ENCODE measurements at places on chromosomes 11 and 22.

DNA sequence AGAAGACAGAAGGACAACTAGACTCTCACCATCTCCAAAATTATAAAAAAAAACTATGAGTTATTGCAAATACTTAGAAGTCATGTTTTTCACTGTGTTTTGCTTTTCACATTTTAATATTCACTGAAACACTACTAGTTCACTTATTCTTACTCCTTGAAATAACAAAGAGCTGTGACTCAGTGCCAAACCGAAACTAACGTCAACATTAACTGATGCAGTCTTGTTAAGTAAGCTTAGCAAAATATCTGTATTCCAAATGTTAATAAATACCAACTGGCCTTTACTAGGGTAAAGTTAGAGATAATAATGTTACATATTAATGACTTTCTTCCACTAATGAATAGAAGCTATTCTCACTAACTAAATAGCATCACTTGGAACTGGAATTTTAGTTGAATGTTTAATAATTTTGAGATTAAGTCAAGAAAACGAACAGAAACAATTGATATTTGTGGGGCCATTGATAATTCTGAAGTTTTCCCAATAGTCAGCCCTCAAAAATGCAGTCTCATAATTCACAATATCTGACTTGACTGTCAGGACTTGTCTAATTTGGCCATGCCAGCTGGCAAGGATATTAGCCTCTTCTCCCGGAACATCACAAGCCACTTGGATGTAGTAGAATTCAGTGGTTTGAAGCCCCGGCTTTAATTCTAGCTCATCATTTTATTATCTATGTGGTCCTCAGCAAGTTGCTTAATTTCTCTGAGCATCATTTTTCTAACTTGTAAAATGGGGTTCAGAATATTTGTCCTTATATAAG, 230.1 kb upstream of the DDI1 start:
- no peak for DNase-seq

GRCh38 chr11:44978274-44978960, 27.7 kb upstream of the TP53I11 start:
- DNase-seq: no peak

DNA sequence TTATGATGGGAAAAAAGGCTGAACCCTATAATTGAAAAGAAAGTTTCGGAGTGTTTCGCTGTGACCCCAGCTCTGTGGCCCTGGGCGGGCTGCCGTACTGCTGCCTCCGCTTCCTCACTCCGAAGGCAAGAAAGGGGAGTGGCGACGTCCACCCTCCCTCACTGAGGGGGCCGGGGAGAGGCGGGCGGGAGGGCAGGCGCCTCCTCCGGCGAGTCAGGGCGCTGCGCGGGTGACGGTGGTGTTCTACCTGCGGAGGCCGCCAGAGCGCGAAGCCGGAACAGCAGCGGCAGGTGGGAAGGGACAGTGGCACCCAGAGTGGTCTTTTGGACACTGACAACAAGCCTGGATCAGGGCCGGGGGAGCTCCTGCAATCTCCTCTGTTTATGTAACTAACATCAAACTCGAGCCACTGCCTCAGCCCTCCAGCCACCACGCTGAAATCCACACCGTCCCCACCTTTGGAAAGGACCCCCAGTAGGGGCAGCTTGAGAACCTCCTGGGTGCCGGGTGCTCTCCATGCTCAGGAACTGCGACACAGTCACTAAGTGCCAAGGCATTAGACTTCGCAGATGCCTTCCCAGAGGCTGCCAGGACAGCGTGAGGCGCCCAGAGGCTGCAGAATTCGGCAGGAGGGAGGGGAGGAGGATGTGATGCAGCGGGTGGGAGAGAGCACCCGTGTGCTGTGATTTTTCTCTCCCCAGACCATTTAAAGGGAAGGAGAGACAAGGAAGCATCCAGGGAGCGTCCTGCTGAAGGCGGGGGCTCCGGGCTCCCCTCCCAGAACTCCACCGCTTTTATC, 25.5 kb downstream of the BID start:
- DNase-seq: no peak

- no peak for DNase-seq
These were observed 93.8 kb upstream of the FGF3 start for GRCh38 chr11:69912911-69913451.

GRCh38 chr22:34687116-34687515, 378.8 kb upstream of the ISX start:
- DNase-seq: no peak

DNA sequence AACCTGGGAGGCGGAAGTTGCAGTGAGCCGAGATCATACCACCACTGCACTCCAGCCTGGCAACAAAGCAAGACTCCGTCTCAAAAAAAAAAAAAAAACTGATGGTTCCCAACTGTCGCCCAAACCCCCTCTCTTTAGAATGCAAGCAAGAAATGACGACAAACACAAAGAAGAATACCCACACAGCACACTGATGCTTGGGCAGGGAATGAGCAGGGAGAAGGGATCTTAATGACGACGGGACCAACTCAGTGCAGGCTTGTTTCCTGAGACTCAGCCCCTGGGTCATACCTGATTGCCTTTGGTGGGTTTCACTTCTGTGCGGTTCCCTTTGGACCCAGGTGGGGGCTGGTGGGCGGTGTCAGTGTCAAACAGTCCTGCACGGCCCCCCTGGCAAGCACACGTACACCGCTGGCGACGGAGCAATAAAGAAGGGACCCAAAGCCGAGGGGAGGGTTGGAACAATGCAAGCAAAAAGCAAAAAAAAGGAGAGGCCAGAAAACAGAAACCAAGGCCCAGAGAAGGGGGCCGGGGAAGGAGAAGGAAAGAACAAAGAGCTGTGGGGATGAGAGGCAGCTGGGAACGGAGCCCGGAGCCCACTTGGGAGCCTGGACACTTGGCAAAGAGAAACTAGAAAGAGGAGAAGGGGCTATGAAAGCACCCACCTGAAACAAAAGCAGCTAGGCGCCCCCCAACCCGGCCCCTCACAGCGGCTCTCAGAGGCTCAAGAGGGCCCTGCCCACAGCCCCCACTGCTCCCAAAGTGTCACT, 99.6 kb downstream of the CELSR1 start:
- DNase-seq: no peak

DNA sequence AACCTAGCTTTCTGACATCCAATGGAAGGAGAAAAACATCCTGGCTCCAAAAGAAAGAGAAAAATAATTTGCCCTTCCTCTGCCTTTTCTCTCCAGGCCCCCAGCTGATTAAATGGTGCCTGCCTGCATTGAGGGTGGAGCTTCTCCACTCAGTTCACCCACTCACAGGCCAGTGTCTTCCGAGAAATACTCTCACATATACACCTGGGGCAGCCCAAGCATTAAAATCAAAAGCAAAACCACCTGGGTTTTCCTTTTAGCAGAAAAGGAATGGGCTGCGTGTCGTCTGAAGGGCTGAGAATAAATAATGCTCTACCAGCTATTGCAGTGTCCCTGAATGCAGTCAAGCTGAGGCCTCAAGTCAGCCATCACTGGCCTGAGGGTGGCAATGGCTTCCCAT, 1143.8 kb upstream of the TENM4 start:
- DNase-seq: no peak

- no peak for DNase-seq
These were observed 113.3 kb upstream of the FAT3 start for GRCh38 chr11:92111287-92111686.

DNA sequence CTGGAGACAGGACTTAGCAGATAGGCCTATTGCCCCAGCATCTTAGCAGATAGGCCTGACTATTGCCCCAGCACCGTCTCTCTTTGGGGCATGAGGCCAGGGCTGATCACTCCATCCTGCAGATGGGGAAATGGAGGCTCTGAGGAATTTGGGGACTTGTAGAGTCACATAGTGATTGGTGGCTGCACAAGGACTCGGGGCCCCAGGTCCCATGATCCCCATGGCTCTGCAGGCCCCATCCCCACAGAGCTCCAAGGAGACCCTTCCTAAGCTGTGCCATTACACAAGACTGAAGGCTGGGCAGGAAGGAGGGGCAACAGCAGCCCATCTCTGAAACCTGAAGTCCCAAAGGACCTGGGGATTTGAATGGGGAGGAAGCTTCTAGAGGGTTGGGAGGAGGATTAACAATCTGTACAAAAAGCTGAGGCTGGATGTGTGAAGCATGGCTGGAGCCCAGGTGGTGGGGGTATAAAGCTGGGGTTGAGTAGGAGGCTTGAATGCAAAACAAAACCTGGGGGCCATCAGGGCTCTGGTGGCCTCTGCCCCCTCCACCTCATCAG, 1.6 kb downstream of the ARAP1 start:
- DNase-seq: no peak

GRCh38 chr11:44088377-44088776, 7.1 kb upstream of the EXT2 start:
- DNase-seq: no peak

GRCh38 chr11:64181506-64182411, 4.2 kb upstream of the STIP1 start:
- DNase-seq: no peak

DNA sequence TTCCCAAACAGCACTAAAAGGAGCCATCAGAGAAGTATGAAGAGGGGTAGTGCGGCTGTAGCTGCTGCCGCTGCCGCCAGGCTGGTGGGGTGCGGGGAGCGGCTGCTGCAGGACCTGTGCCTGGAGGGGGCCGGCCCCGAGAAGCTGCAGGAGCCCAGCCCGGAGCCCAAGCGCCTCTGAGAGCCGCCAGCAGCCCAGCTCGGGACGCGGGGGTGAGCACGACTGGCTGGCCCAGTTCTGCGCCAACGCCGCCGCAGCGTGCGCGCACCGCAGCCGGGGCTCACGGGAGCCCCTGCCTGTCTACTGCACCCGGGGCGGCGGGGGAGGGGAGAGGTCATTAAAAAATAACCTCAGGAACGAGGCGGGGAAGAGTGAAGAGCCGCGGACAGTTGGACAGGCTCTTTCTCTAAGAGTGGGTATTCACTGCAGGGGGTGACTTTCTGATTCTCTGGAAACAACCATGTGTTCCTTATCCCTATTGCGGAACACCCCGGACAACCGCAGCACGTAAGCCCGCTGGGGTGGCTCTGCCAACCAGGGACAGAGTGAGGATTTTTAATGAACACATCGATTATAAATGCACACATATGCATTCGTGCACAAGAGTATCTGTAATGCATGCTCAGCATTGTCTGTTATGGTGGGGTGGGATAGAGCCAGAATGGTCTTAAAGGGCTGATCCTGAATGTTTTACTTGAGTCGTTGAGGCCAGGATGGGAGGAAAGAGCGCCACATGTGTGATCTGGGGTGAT, 453 bp downstream of the GAS2 start:
- DNase-seq: no peak

DNA sequence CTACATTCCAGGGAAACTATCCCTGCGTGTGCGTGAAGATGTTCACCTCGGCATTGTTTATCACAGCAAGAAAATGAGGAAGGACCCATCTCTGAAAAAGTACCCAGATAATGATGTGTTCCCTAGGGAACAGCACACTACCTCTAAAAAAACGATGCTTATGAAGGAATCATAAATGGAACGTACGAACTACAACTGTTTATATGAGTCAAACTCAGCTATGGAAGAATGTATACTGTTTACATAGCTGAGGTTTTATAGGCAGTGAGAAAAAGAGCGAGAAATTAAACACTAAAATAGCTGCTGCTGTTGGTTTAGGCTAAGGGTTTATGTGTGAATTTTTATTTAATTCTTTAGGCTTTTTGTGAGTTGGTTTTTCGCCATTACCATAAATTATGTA, 48.9 kb downstream of the APOL1 start:
- no peak for DNase-seq

DNA sequence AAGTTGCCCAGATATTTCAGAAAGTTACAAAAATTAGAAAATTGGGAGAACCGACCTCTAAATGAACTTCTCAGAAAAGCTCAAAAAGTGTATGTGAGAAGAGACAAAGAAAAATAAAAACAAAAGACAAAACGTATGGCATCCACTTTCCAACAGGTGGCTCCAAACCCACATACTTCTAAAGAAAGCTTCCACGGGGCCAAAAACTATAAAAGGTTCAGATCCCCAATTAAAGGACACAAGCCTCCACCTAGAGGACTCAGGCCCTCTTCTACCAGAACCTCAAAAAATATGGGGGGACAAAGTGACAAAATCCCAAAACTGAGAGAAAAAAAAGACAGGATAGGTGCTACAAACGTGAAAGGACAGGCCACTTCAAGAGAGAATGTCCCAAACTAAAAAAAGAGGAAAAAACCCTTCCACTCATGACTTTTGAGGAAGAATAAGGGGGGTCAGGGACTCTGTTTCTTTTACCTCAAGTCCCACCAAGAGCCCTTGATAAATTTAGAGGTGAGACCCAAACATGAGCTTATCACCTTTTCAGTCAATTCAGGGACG, 8.8 kb downstream of the SCGB2A1 start:
- no peak for DNase-seq

DNA sequence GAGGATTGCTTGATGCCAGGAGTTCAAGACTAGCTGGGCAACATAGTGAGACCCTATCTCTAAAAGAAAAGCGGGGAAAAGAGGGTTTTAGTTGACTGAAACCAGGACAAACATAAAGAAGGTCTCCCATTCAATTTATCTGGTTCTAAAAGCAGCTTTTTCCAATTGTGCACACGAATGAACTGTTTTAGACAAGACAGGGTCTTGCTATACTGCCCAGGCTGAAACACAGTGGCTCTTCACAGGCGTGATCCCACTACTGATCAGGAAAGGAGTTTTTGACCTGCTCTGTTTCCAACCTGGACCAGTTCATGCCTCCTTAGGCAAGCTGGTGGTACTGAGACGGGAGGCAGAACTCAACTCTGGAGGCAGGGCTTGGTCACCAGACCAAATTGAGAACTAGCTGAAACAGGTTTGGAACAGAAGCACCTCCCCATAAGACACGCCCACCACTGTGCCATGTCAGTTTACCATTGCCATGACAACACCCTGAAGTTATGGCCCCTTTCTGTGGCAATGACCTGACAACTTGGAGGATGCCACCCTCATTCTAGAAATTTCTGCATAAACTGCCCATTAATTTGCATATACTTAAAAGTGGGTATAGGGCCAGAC, 2.8 kb upstream of the NUCB2 start:
- DNase-seq: no peak

GRCh38 chr11:126339863-126340434, 15.5 kb upstream of the ST3GAL4 start:
- DNase-seq: no peak

DNA sequence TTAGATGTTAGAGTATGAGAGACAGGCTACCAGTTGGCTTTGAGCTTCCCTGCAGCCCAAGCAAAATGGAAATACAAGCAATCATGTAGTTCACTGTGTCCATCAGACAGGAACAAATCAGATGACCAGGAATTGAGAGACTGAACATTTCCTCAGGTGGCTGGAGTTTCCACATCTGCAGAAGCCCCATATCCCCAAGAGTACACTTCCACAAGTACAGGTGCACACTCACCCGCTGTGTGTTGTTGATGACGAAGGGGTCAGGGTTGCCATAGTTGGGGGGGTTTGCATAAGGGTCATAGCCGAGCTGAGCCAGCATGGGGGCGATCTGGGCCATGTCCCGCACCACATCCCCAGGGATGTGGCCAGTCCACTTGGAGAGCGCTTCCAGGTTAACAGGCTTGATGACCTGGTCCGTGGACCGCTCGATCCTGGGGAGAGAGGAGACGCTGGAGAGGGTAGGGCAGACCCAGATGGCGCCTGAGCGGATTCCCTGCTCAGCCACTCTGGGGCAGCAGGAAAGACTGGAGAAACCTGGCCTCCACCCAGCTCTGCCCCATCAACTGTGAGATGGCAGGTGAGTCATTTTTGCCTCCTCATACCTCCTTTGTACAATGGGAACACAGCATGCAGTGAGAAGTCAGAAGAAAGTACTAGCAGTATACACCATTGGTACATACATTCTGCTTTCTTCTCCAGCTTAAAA, 23.9 kb upstream of the TFIP11 start:
- no peak for DNase-seq

All from activated gamma-delta T cell (primary cell).